ENCODE measurements at places on chromosomes 2 and 18.

DNA sequence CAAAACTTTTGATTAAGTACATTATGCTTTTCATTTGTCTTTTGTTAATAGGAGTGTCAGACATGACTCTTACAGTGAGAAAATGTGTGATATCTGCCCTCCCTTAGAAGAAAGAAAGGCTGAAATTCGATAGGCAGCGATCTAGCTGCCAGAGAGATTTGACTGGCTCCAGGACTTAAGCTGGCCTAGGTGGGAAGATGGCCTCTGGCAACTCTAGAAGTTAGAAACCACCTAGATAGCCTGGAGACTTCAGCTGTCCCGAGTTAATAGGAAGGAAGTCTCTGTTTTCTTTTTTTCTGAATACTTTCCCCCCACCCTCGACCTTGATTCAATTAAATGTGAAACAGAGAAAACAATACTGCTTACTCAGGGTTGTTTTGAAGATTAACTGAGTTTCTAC, 1194.7 kb upstream of the CRIM1 start:
- no peak for DNase-seq

DNA sequence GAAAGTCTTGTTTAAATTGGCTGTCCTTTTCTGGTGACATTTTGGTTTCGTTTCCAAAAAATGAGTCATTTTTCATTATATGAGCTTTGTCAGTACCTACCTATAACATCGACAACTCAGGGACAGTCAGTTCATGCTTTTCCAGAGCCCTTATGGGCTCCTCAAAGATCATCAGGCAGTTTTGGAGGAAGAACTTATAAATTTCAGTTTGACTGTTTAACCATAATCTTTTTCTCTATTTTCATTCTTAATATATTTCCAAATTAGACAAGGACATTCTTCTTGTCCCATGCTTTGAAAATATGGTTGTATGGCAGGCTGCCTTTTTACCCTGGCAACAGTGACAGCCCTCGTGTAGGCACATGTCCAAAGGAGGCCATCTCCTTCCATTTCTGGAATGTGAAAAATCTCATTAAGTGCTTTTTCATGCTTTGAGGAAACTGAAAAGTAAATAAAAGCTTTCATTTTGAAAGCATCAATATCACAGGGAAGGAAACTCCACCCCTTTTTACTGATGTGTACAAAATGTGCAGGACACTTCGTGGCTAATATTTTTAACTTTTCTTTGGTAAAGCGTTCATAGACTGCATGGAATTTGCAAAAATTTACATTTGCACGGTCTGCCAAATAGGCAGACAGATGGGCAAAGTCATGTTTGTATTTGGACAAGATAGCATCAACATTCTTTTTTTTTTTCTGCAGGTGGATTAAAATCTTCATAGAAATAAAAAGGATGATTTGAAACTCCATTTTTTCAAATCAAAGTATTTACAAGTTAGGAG, 7.2 kb upstream of the PROC start:
- no peak for DNase-seq

GRCh38 chr2:112958428-112959108, 19.2 kb upstream of the IL36G start:
- no peak for DNase-seq

DNA sequence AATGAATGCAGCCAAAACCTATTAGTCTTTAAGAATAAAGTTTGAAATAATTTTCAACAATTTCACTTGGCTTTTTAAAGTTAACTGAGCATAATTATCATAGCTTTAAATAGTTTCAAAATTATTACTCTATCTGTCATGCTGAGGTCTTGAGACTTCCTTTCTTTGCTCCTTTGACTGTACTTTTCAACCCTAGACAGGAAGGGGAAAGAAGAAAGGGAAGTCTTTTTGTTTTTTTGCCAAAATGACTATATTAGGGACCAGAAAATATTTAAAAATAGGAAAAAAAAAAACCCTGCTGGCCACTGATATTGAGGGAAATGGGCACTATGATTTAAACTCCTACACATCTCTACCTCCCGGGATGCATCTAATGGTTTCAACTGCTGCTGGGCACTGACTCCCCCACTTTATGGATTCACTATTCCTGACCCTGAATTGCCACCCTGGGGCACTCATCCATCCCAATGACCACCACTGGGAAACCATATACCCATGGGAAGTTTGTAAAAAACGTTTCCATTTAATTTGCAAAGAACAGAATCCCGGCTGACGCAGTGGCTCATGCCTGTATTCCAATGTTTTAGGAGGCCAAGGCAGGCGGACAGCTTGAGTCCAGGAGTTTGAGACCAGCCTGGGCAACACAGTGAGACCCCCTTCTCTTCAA, 50.5 kb downstream of the GAREM1 start:
- no peak for DNase-seq

DNA sequence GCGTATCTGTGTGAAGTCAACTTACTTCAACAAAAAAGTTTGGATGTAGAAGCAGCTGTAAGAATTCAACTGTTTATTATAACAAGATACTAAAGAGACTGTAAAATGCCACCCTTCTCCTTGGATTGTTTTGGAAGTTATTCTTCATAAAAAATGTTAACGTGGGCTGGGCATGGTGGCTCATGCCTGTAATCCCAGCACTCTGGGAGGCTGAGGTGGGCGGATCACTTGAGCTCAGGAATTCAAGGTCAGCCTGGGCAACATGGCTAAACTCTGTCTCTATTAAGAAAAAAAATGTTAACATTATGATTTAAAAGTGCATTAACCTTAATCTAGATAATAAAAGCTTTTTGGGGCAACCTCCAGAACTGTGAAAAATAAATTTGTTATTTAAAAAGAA, 7.7 kb downstream of the CIAO1 start:
- DNase-seq = no peak

- peak; percentile 81 for DNase-seq
Observed at GRCh38 chr2:176130147-176130956, 847 bp downstream of the HOXD8 start.

- no peak for DNase-seq
Observed at GRCh38 chr2:214395040-214395439, 15.8 kb upstream of the VWC2L start.

GRCh38 chr2:74014813-74015212, 30.1 kb downstream of the TET3 start:
- DNase-seq = no peak

GRCh38 chr2:226447338-226448300, 352.0 kb downstream of the IRS1 start:
- DNase-seq = no peak

- DNase-seq = no peak
Observed at GRCh38 chr2:149185942-149186490, 144.4 kb upstream of the LYPD6 start.

- DNase-seq = no peak
Observed at GRCh38 chr2:151193576-151193975, 68.1 kb downstream of the RBM43 start.

GRCh38 chr2:218009231-218009630, 6.4 kb upstream of the TNS1 start:
- no peak for DNase-seq

GRCh38 chr2:33678436-33678835, 79.3 kb upstream of the FAM98A start:
- DNase-seq = no peak

- DNase-seq = no peak
Observed at GRCh38 chr18:55179425-55179824, 220.2 kb upstream of the CCDC68 start.

DNA sequence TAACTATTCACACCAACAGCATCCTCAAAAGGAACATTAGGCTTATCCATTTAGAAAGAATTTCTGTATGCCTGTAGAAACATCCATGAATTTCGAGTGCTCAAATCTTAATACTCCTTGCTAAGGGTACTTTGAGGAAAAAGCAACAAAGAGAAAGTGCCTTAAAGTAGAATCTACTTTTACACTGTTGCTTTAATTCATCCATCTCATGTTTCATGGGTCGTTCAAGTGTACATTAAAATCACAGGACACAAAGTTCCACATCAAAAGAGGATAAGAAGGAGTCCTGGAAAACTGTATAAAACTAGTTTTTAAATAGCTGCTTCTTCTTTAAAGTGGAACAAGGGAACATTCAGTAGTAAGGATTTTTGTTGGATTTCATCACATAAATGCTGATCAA, 54.5 kb downstream of the LRP1B start:
- DNase-seq = no peak

DNA sequence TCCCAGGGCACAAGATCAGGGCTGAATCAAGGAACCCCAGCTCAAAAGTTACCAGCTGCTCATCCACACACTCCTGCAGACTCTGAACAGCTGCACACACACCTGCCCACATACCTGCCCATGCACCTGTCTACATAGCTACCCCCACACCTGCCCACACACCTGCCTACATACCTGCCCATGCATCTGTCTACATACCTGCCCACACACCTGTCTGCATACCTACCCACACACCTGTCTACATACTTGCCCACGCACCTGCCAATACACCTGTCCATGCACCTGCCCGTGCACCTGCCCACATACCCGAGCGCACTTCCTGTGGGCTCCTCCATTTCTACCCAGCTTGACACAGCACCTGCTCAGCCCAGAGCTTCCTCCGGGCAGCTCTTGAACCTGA, 122.8 kb upstream of the AGAP1 start:
- no peak for DNase-seq

- DNase-seq = no peak
Observed at GRCh38 chr2:174312581-174313234, 22.0 kb upstream of the SP9 start.

DNA sequence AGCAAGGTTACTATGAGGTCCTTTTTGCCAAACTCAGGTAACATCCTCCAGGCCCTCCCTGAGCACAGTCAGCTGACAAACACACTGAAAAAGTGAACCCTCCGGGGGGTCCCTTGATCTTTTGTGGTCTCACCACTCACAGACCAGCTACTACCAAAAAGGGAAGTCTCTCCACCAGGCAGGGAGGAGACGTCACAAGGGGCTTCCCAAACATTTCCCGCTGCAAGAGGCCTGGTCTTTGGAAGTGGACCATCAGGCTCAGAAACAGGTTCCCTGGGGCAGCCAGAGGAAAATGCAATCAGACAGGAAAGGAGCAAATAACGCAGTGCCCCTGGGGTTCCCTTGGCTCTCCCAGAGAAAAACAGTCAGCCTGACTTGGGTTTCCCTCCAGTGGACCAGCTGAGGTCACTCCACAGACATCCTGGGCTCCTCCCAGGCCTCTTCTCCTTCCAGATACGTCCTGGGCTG, 38.7 kb upstream of the POMC start:
- DNase-seq = no peak

- no peak for DNase-seq
Observed at GRCh38 chr18:27966881-27967280, 210.0 kb downstream of the CDH2 start.

DNA sequence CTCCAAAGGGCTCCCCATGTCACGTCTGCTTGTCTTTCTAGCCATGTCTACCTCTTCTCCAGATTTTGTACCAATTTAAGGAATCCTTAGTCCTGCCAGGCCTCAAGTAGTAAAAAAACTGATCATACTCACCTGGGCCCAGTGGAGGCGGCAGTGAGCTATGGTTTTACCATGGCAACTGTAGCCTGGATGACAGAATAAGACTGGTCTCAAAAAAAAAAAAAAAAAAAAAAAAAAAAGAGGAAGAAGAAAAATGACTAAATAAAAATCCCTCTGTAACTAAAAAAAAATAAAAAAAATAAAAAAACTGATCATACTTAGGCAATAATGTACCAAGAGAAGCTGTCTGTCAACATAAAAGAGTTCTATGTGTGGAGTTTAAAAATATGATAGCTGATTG, 221.6 kb downstream of the NR4A2 start:
- DNase-seq = no peak

GRCh38 chr2:38113981-38114708, 38.2 kb upstream of the CYP1B1 start:
- DNase-seq = no peak

DNA sequence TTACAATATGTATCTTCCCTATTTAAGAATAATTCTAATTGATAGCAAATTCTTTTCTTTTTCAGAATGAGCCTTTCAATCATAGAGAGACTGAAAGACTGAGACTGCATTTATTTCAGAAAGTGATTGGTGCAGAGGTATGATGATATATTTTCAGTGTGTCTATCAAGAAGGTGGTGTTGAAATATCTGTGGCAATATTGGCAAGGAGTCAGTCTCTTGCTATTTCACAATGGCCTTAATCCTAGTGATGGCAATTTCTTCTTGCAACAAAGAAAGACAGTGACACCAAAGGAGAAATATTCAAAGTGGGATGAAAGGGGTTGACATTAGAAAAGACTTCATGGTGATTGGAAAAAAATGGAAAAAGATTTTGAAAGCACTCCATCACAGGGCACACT, 21.7 kb upstream of the ZBTB14 start:
- DNase-seq = no peak

- DNase-seq = peak; percentile 62
Observed at GRCh38 chr2:71466301-71467179, 13.2 kb downstream of the DYSF start.

- DNase-seq = no peak
Observed at GRCh38 chr2:227942965-227943364, 71.5 kb downstream of the DAW1 start.

- no peak for DNase-seq
Observed at GRCh38 chr2:196798980-196799379, 503 bp downstream of the GTF3C3 start.

- DNase-seq = no peak
Observed at GRCh38 chr2:223032187-223033142, 19.5 kb upstream of the KCNE4 start.

Measured in left hindlimb (tissue), 1 donor.